ENCODE measurements at places on chromosomes 12 and 14.

DNA sequence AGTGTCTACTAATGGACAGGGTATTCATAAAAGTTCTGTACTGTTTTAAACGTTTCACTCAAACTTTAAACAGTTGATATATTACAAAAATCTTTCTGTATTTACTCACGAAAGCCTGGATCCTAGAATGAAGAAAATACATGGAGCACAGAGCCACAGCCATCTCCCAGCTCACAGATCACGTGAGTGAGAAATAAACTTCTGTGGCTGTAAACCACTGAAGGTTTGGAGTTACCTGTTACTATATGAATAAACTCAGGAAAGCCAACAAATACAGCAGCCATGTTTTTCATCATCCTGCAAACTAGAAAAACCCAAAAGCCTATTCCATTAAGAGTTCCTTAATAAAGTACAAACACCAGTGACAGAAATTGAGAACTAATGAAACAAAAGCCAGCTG, 867 bp upstream of the TDG start:
- no peak for DNase-seq

GRCh38 chr12:28390761-28391385, 200.6 kb downstream of the CCDC91 start:
- no peak for DNase-seq

DNA sequence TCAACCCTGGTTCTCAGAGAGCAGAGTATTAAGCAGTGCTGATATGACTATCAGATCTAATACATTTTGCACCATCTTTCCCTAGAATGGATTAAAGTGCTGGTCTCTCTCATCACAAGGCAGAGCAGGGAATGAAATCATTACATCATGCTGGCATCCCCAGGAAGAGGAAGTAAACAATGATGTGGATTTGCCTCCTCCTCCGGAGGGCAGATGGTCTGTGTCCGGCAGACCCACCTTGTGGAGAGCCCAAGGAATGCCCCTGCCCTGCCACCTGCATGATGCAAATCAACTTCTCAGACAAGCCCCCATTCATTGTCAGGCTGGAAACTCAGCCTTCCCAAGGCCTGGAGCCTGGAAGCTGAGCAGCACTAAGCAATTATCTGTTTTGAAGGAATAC, 1149.1 kb downstream of the VRK1 start:
- DNase-seq: no peak

DNA sequence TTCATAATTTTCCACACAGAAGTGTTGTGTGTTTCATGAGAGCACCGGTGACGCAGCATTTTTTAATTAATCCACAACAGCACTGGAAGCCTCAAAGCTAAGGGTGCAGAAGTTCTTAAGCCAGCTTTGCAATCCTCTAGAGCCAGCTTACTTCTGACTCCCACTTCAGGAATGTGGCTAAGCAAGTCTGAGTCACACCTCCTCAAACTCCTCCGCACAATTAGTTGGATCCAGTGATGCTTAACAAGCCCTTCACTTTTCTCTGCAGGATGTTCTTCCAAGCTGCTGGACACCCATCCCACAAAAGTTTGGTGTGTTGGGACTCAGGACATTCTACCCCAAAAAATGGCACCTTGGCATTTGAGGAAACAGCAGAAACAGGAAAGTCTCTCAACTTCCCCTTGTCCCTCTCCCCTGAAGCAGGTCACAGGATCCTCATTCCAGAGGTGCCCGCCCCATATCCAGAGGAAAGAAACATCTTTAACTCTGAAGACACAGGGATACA, 210.0 kb downstream of the PPM1H start:
- no peak for DNase-seq

DNA sequence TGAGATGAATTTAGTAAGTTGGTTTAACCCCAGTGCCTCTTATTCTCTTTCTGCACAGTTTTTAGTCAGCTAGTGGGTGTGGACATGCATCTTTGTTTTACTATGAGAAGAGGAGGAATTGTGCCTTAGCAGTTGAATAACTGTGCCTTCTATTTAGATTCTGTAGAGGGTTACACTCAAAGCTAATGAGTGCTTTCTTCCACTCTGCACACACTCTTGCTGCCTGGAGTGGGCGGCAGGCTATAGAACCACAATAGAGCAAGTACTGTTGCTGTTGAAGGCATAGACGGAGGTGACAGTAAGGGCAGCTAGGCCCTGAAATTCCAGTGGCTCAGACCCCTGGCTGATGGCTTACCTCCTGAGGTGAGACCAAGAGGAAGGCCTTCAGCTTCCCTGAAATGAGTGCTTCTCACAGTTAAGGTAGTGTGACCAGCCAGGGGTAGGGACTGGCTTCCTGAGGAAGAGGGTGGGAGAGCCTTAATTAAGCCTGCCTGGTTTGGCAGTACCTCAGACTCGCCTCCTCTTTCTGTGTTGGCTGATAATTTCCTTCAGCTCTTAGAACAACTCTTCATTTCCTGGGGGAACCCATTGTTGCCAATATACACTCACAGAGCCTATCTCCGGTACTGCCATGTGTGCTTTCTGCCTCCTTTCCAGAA, 24.7 kb downstream of the SUSD6 start:
- no peak for DNase-seq
